ENCODE measurements at places on chromosomes 4 and X.
A peak's percentile ranks its signal among the peaks of the same experiment; 100 is the strongest.

DNA sequence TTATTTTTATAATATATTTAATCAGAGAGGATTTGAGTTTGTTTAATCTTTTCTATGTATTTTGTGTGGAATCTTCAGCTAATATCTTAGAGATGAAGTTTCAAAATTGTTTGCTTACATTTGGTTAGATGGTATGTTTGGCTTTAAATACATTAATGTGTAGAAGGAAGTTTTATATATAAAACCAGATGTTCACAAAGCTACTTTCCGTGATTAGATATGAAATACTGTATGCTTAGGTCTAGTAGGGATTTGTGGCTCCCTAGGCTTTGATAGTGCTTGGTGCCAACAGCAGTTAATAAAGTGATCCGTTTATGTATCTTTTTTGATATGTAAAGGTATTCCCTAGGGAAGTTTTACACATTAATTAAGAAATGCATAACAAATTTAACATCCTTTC, 223.0 kb downstream of the ARHGAP10 start:
- peak; percentile 18 for DNase-seq

DNA sequence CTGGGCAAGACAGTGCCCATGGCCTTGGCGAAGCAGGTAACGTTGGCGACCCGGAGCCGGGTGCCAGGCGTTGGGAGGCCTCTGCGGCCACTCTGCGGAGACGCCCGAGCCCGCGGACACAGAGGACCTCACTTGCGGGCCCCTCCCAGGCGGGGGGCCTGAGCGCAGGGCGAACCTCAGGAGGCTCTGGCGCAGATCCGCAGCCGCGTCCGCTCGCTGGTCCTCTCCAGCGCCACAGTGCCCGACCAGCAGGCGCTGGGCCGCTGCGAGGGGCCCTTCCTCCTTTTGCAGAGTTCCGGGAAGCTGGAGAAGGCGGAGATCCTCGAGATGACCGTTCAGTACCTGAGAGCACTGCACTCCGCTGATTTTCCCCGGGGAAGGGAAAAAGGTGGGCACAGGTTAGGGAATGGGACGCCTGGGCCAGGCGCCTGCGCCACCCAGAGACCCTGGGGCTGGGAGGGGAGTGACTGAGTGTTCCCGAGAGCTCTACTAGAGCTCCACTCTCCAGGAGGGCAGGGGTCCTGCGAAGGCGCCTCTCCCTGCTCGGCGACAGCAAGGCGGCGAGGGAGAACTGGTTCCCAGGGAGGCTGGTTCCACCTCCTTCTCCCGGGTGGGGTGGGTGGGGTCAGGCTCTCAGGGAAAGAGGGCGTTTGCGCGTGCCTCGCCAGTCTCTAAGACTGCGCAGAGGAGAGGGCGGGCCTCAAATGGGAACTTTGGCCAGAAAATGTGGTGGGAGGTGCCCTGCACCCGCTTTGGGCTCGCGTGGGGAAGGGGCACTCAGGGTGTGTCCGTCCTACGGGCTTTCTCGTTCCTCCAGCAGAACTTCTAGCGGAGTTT, 1.4 kb downstream of the HELT start:
- DNase-seq: no peak

GRCh38 chr4:46392421-46392820, 2.5 kb upstream of the GABRA2 start:
- no peak for DNase-seq

DNA sequence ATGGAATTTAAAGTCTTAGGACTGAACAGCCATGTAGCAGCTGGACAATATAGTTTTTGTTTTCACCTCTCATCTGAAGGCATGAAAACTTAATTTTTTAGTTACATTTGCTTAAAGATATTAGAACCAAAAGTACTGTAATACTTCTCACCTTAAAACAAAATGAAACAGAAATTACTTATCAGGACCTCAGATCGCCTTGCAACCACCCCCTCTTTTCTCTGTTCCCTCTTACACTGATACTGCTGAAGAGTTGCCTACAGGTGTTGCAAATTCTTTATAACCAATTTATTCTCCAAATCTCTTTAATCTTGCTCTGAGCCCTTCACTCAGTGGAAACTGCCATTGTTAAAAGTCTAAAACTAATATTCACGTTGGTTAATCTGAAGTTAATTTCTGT, 145.0 kb downstream of the SPCS3 start:
- no peak for DNase-seq

DNA sequence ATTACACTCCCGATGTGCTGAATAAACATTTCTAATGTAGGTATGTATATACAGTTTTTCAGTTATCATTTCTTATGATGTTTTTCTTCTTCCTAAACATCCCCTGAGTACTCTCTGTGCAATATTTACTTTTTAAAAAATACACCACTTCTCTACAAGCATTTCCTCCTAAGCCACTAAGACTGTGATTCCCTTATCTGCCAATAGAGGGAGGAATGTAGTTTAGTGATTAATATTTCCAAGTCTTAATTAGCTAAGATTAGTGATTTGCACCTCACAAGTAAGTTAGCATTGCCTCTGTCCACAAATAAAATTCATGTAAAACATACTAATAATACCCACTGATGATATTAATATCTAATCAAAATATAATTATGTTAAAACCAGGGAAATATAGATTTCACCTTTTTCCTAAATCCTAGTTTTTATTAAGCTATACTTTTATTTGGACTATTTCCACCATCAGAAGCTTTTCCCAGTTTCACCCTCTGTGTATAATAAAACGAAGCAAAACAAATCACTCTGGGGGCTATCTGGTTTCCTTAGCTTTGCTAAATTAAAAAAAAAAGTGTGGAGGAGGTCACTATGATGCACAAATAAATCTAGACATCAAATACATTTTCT, 909.1 kb downstream of the FAT4 start:
- peak; percentile 22 for DNase-seq

GRCh38 chr4:169485791-169486742, 126.3 kb downstream of the NEK1 start:
- peak; percentile 62 for DNase-seq

- no peak for DNase-seq
These were observed 54.4 kb downstream of the KLHL13 start for GRCh38 chrX:118062048-118062789.

DNA sequence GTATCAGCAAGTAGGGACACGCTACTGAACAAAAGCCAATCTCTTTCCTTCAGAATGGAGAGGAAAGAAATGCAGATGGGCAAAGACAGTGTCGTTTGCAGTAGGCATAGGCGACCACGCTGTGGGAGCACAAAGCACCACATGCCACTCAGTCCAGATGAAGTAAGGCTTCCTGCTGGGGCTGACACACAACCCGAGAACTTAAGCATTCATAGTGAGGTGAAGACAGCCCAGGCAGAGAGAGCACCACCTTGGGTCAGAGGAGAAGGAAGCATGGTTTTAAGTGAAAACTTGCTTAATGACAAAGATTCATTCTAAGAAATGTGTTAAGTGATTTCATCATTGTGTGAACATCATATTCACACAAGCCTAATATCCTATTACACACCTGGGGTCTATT, 238.8 kb downstream of the MGST2 start:
- DNase-seq: no peak

GRCh38 chrX:103464072-103464773, 55.1 kb downstream of the RAB40A start:
- peak; percentile 28 for DNase-seq

- no peak for DNase-seq
These were observed 6.8 kb upstream of the SASH3 start for GRCh38 chrX:129772796-129773431.

GRCh38 chrX:103248553-103248952, 6.4 kb downstream of the TCEAL8 start:
- peak; percentile 2 for DNase-seq

GRCh38 chr4:74967324-74967723, 34.4 kb downstream of the PARM1 start:
- DNase-seq: no peak

- DNase-seq: peak; percentile 80
These were observed at the start of gene MID1 for GRCh38 chrX:10620121-10620699. Gene MID1, minus strand, starts transcription at chrX:10620585. Its CDS starts 53,038 bp downstream, at chrX:10567547.

DNA sequence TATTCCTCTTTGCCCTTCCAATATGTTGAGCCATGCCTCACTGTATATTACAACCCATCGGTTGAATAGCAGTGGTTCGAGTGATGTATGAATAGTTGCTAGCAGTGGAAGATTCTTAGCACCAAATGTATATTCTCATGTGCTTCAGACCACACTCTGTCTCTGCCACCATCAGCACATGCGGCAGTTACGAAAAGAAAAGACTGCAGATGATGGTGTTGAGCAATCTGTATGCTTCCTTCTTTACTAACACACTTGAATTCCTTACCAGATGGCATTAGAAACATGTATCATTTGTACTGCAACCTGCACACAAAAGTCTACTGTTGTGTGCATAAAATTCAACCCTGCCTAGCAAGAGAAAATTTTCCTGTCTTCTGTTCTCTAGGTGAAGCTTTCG, 214.6 kb downstream of the ENOX2 start:
- DNase-seq: no peak

DNA sequence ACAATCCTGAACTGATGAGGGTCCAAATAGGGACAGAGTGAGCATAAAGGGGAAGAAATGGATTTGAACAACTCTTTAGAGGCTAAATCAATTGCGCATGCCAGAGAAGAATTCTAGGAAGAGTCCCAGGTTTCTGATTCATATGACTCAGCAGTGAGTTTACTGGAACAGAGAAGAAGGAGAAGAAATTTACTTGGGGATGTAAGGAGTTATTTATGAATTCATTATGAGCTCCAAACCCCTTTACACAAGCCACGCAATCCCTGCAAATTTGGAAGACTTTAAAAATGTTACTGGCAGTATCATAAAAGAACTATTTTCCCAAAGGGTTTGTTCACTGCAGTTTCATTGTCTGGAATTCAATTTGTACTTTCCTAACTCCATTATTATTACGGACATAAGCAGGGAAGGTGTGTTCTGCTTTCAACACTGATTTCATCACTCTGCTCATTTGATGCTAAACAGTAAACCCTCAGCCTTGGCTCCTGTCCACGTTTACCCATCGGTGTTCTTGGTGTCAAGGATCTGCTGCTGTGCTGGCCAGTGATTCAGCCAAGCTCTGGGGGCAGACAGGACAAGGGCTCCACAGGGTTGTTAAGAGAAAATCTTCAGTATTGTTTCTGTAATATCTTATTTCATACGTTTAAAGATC, 273.7 kb downstream of the HNRNPD start:
- peak; percentile 5 for DNase-seq

- DNase-seq: no peak
These were observed 15.1 kb downstream of the CSF2RA start for GRCh38 chrX:1283741-1284140.

- DNase-seq: peak; percentile 21
These were observed 130.2 kb upstream of the FAM9B start for GRCh38 chrX:9164086-9164485.

DNA sequence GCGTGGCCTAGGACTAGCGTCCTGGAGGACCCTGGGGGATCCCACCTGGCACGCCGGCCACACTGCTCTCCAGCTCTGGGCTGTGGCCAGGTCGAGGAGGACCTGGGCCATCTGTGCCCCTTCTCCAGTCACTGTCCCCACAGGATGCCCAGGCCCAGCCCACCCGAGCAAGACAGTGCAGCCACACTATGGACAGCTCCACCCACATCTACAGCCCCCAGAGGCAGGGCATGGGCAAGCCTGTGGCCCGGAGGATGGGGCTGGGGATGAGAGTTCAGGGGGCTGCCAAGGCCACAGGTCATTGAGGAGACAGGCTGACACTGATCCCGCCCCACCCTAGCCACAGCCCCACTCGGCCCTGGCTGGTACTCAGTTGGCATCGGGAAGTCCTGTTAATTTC, 30.3 kb downstream of the FAM53A start:
- no peak for DNase-seq

DNA sequence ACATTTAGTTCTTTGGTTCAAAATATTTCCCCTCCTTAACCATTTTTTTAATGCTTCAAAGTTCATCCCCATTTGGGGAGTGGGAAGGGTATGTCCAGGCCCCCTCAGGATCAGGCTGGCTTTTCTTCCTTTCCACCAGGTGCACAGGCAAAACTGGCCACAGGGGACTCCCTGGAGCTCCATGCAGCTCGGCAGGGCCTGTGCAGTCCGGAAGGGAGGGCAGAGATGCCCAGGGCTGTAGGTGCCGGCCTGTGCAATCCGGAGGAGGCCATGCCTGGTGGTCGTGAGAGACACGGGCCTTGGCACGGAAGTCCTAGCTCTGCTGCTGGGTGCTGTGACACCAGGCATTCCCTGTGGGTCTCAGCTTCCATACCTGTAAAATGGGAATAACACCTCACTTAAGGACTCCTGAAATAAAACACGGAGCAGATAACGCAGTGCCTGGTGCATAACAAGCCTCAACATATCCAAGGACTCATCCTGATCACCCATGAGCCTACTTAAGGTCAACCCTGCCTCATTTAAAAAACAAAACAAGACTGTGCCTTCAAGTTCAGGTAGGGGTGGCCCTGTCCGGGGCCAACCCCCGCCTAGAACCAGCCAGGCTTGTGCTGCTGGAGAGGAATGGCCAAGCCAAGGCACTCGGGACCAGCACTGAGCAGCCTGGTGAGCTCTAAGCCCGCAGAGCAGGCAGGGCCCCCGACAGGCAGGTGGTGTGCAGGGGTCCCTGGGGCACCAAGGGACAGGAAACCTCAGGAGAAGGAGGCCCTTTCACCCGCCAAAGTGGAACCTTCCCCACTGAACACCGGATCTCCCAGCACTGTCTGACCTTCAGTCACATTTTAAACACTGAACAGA, 21.2 kb upstream of the CYP4V2 start:
- DNase-seq: no peak

DNA sequence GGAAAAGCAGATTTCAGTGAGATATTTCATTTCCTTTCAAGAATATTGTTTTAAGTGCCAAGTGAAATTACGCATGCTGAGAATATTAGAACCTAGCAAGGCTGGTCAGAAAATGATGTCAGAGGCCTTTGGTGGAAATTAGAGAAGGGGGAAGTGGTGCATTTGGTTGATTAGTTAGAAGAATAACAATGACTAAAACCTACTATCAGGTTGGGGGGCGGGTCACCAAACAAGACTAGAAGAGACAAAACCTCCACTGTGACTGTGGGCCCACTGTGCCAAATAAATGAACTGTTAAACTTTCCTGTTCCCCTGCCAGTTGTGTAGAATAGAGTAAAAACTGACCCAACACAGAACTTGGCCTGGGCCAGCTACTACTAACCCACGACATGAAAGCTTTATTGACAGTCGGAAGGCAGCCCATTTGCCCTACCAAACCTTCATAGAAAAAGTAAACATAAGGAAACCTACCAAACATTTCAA, 2.9 kb downstream of the RAPGEF2 start:
- peak; percentile 46 for DNase-seq

- no peak for DNase-seq
These were observed 40.8 kb downstream of the STK26 start for GRCh38 chrX:132063862-132064261.

DNA sequence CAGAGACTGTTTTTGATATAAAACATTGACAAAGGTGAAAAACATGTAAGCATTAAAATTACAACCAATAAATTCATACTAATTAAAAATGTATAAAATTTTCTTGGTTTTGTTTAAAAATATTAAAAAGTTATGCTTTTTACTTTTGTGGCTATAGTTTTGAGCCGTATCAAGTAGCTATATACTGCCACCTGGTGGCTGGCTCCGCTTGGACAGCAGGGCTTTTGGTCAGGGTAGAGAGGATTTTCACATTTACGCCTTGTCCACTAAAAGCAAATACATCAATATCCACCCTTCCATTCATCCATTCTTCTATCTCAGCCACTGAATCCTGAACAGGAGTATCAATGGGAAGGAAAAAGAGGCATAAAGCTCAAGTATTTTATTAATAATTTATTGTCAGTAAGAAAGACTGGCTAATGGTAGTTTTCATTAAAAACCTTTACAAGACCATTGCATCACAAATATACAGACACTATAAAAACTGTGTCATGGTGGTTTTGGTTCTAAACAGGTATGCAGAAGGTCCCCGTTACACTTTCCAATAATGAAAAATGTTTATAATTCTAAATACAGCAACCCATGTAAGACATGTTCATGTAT, 32.1 kb upstream of the MTNR1A start:
- peak; percentile 52 for DNase-seq

Data from fibroblast of skin of abdomen (primary cell).